Prostate gland (tissue), 2 donors: ENCODE measurements at places on chromosomes 2 and 18. TPM values are rescaled to one million over a fixed set of nuclear protein-coding genes. Genes with fewer than 3 reads are reported as not detected.

The PTH2R gene
- 0.09 TPM for total RNA-seq

The SP9 gene
- not detected for total RNA-seq

The ANKRD29 gene
- total RNA-seq = 8.5 TPM

The TCF23 gene
- total RNA-seq = 8.5 TPM

The RAB27B gene
- 60.2 TPM for total RNA-seq

The CTAGE1 gene
- total RNA-seq = 0.80 TPM

DNA sequence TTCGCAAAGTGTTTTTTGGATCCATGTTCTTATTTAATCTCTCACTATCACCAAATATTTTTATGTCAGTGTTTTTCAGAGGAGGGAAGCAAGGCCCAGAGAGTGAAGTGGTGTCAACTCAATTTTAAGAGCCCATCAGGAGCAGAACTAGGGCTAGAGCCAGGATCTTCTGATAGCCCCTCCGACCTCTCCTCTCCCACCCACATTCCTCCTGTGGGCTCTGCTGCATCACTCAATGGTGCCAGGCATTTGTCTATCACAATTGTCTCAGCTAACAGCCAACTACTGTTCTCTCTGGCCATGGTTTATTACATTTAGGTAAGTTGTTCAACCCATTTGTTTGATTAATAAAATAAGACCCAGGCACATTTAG lies 68.6 kb downstream of the MAPK4 start:
- H3K27me3 ChIP-seq = no peaks in the 10 kb centered on the region
- H3K4me1 ChIP-seq = peaks cover 2% of the 10 kb centered on the region
- H3K36me3 ChIP-seq = no peaks in the 10 kb centered on the region
- H3K27ac ChIP-seq = peak overlapping the region; percentile 64
- DNase-seq = no peak

DNA sequence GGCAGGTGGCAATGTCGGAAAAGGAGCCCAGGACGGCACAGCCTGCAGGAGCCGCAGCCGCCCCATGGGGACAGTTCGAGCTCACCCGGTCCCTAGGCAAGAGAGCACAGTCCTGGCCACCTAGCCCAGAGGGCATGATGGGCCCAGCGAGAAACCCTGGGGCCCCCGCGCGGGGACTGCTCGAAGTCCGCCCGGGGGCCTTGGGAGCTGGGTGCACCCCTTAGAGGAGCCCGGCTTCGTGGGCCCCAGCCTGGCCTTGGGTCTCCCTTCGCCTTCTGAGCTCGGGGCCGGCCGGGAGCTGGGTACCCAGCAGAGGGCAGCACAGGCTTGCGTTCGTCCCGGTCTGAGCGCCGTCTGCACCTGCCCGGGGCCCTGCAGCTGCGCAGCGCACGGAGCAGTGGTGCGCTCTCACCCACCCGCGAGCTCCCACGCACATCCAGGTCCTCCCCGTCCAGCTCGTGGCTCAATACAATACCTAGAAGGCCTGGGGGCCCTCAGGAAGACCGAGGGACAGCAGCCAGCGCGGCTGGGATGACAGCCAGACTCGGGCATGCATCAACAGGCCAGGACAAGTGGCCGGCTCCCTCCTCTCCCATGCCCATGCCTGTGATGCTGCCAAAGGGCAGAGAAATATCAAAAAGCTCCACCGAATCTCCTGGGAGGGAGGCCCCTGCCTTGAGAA lies 96.2 kb upstream of the ZNF532 start:
- no peak overlapping the region for H3K4me3 ChIP-seq
- no peaks in the 10 kb centered on the region for H3K36me3 ChIP-seq
- H3K27ac ChIP-seq = peak overlapping the region; percentile 66
- no peaks in the 10 kb centered on the region for H3K27me3 ChIP-seq

DNA sequence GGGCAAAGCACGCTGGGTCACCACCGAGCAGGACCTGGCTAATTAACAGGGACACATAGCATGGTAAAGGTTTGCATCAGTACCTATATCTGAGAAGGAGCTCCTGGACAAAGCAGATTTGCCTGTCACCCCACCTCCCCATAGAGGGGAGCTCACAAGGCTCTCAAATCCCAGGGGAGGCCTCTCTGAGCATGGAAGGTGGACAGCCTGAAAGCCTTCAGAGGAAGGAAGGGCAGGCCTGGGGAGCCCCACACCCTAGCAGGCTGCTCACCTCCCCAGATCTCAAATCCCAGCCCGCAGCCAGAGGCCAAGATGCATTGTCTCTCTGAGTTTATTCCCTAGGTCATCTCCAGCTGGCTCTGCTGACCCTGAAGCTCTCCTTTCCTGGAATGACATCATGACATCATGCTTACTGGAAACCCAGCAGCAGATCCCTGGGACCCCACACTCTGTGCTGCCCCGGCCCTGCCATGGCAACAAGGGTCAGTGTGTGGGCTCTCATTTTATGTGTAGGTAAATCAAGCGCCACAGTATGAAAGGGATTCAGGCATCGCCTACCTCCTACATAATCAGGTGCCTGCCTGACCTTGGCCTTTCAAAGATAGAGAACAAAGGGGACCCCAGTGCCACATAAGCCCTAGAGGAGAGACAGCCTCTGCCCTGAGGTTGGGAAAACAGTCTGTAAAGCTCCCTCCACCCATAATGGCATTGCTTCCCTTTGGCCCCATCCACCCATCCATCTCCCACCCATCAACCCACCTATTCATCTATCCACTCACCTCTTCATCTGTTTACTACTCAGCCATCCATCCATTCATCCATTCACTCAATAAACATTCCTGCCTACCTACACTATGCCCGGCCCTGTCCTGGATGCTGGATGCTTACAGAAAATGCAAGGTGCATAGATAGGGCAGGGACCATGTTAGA lies 15.7 kb upstream of the TEX51 start:
- no peak overlapping the region for H3K4me3 ChIP-seq
- H3K27me3 ChIP-seq = no peaks in the 10 kb centered on the region

DNA sequence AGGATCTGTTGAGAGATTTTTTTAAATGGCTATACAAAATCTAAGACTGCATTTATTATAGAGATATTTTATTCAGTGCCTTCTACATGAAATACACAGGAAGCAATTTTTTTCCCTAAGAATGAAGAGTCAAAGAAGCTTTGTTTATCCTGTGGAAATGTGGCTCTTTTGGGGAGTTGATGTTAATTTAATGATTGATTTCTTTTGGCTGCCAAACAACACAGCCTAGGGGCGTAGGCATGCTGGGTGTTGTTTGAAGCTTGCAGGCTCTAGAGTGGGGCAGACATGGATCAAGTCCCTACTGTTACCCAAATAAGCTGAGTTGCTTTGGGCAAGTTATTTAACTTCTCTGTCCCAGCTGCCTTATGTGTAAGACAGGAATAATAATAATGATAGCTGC lies 21.1 kb upstream of the PLEK start:
- no peak for DNase-seq
- no peaks in the 10 kb centered on the region for H3K4me1 ChIP-seq
- H3K27ac ChIP-seq = no peak overlapping the region
- no peaks in the 10 kb centered on the region for H3K27me3 ChIP-seq

- H3K4me3 ChIP-seq = no peak overlapping the region
- H3K36me3 ChIP-seq = peaks cover 7% of the 10 kb centered on the region
- H3K27me3 ChIP-seq = no peaks in the 10 kb centered on the region
- H3K4me1 ChIP-seq = no peaks in the 10 kb centered on the region
- no peak overlapping the region for H3K27ac ChIP-seq
Measured at GRCh38 chr2:127763776-127764175, 47.2 kb downstream of the WDR33 start.

DNA sequence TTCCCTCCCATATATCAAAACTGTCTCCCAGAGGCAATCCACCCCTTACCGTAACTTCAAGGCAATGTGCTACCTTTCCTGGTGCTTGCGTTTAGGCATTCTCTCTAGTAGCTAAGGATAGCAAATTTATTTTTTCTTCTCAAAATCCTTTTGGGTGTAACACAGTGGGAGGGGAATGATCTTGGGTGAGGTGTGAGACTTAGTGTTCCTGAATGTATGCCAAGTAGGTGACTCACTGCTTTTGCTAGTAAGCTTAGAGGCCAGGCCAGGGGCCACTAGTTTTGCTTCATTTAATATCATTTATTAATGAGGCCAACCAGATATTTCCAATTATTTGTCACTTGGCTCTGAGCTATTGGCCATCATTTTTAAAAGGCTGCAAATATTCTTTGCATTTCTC lies 135.5 kb downstream of the NAPG start:
- no peak for DNase-seq
- no peaks in the 10 kb centered on the region for H3K27me3 ChIP-seq
- H3K36me3 ChIP-seq = no peaks in the 10 kb centered on the region
- H3K4me1 ChIP-seq = no peaks in the 10 kb centered on the region
- H3K4me3 ChIP-seq = no peak overlapping the region

DNA sequence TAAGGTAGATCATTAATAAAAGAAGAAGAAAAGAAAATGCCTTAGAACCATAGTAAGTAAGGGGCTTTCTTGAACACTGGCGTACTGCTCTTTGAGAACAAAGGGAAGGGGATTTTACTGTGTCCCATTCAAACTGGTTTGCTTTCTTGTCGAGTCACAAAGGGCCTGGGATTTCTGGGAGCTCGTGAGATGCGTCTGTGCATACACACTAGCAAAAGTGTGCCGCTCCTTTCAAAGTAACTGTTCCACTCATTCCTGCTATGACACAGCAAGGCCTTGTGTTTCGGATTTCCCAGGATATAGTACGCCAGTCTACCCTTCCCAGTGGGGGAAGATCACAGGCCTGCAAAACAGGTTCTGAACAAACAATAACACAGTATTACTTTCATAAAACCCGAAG lies 93.0 kb downstream of the KCTD18 start:
- no peaks in the 10 kb centered on the region for H3K27me3 ChIP-seq
- H3K4me1 ChIP-seq = no peaks in the 10 kb centered on the region
- no peak overlapping the region for H3K4me3 ChIP-seq
- no peak overlapping the region for H3K27ac ChIP-seq

GRCh38 chr2:190576573-190576972 lies 42.1 kb upstream of the NEMP2 start:
- H3K36me3 ChIP-seq = no peaks in the 10 kb centered on the region
- H3K27me3 ChIP-seq = no peaks in the 10 kb centered on the region
- no peak overlapping the region for H3K4me3 ChIP-seq
- no peak for DNase-seq
- no peaks in the 10 kb centered on the region for H3K4me1 ChIP-seq
- no peak overlapping the region for H3K27ac ChIP-seq

- no peaks in the 10 kb centered on the region for H3K27me3 ChIP-seq
- H3K4me3 ChIP-seq = no peak overlapping the region
- no peak overlapping the region for H3K27ac ChIP-seq
- DNase-seq = no peak
- no peaks in the 10 kb centered on the region for H3K4me1 ChIP-seq
Measured at GRCh38 chr2:218072002-218072401, 2.9 kb downstream of the RUFY4 start.
